ENCODE measurements at places on chromosomes 1 and 21.

- no peak for DNase-seq
Measured at GRCh38 chr1:159250638-159251216, 46.1 kb downstream of the ACKR1 start.

- no peak for DNase-seq
Measured at GRCh38 chr21:25535849-25536248, 71.4 kb downstream of the MRPL39 start.

GRCh38 chr1:194410756-194411155 is 1224.3 kb upstream of the B3GALT2 start:
- DNase-seq = no peak

GRCh38 chr1:33032126-33032869 is 4.4 kb downstream of the AK2 start:
- DNase-seq = no peak

- no peak for DNase-seq
Measured at GRCh38 chr1:224054611-224055010, 59.3 kb upstream of the FBXO28 start.

- DNase-seq = no peak
Measured at GRCh38 chr1:34899906-34900305, 29.5 kb downstream of the DLGAP3 start.
